Nephron progenitor cell (in vitro differentiated cells): ENCODE measurements at places on chromosomes 7 and 10.

DNA sequence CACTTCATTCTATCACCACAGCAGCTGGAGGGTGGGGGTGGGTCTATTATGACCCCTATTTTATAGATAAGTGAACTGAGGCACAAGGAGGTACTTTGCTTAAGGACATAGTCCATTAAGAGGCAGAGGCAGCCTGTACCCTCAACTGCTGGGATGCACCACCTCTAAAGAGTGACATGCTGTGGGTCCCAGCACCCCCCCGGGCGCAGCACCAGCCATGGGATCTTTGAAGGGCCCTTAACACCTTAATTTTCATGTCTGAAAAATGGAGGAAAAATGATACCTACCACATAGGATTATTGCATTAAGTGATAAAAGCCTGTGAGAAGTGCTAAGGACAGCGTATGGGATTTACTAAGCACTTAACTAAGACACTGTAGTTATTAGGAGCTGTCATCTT, 15.4 kb downstream of the ADCYAP1R1 start:
- H3K27ac ChIP-seq: no peak overlapping the region
- H3K27me3 ChIP-seq: no peaks in the 10 kb centered on the region
- H3K4me3 ChIP-seq: no peak overlapping the region
- H3K36me3 ChIP-seq: no peaks in the 10 kb centered on the region
- no peaks in the 10 kb centered on the region for H3K4me1 ChIP-seq
- DNase-seq: no peak

GRCh38 chr7:36346260-36346831, 43.3 kb upstream of the ANLN start:
- no peak overlapping the region for H3K27ac ChIP-seq
- no peaks in the 10 kb centered on the region for H3K4me1 ChIP-seq
- H3K36me3 ChIP-seq: peaks cover 5% of the 10 kb centered on the region
- H3K4me3 ChIP-seq: no peak overlapping the region
- no peak for DNase-seq
- H3K27me3 ChIP-seq: no peaks in the 10 kb centered on the region

- peaks cover 10% of the 10 kb centered on the region for H3K4me1 ChIP-seq
- no peak overlapping the region for H3K27ac ChIP-seq
- peaks cover 4% of the 10 kb centered on the region for H3K36me3 ChIP-seq
- no peaks in the 10 kb centered on the region for H3K27me3 ChIP-seq
Observed at GRCh38 chr10:26755443-26755903, 58.0 kb downstream of the PDSS1 start.

DNA sequence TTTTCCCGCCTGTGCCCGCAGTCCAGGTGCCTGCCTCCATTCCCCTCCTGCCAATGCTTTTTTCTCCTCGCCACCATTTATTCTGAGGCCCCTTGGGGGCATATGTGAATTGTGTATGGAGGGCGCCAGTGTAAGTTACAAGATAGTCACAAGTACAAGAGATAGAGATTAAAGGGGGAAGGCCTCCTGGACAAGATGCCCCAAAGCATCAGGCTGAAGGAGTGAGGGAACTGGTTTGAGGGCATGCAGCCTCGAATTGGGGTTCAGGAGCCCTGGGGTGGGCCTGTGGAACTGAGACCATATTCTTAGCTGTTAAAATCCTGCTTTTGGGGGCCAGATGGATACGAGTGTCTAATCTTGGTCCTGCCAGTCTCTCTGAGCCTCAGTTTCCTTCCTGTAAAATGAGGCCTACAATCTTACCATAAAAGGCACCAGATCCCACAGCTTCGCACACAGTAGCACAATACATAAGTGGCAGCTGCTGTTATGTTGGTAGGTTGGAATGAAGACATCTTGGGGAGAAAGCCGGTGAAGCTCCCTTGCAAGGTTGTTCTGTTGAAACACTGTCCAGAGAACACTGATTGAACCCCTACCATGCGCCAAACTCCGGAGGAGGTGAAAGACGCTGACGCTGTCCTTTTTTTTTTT, 545 bp upstream of the COMTD1 start:
- H3K27ac ChIP-seq: no peak overlapping the region
- H3K4me1 ChIP-seq: peaks cover 36% of the 10 kb centered on the region
- peaks cover 17% of the 10 kb centered on the region for H3K36me3 ChIP-seq
- H3K4me3 ChIP-seq: no peak overlapping the region
- H3K27me3 ChIP-seq: peaks cover 6% of the 10 kb centered on the region

GRCh38 chr7:13236026-13236425, 548.6 kb downstream of the ARL4A start:
- peaks cover 16% of the 10 kb centered on the region for H3K4me1 ChIP-seq
- H3K27ac ChIP-seq: no peak overlapping the region
- H3K4me3 ChIP-seq: no peak overlapping the region
- H3K36me3 ChIP-seq: no peaks in the 10 kb centered on the region
- no peaks in the 10 kb centered on the region for H3K27me3 ChIP-seq
- no peak for DNase-seq

GRCh38 chr10:86257683-86258082, 108.9 kb downstream of the GRID1 start:
- H3K27me3 ChIP-seq: peaks cover 32% of the 10 kb centered on the region
- H3K27ac ChIP-seq: no peak overlapping the region
- peaks cover 15% of the 10 kb centered on the region for H3K4me1 ChIP-seq
- no peak for DNase-seq
- H3K36me3 ChIP-seq: no peaks in the 10 kb centered on the region
- no peak overlapping the region for H3K4me3 ChIP-seq

DNA sequence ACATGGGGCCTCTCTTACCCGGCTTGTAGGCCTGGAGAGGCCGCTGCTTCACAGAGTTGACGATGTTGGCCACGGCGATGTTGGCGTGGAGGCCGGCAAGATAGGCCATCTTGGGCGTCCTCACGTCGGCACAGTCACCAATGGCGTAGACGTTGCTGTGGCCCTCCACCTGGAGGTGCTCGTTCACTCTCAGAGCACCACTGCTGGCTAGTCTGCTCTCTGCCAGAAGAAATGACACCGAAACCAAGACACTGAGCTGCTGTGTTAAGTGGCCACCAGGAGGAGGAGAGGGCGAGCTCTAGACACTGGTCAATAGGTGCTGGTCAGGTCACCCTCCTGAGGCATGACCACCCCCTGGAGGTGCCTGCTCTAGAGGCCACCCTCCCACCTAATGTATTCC, 17.7 kb downstream of the AIFM2 start:
- H3K27me3 ChIP-seq: no peaks in the 10 kb centered on the region
- DNase-seq: no peak
- H3K27ac ChIP-seq: no peak overlapping the region
- peaks cover 27% of the 10 kb centered on the region for H3K36me3 ChIP-seq
- peaks cover 11% of the 10 kb centered on the region for H3K4me1 ChIP-seq

DNA sequence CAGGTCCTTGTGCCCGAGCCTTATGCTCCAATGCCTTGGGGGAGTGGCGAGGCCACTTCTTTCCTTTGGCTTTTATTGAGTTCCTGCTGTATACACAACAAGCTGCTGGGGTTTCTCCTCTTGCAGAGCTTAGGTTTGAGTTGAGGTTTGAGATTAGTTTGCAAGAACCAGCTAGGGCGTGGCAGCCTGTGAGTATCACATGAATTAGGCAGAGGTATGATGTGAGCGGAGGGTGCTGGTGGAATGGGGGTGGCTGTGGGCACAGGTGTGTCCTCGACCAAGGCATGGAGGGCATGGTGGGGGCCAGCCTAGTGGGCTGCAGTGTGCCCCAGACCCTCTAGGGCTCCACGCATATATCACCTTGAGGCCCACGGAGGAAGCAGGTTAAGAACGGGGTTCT, 123.3 kb downstream of the DOCK1 start:
- no peak overlapping the region for H3K27ac ChIP-seq
- H3K4me3 ChIP-seq: no peak overlapping the region
- DNase-seq: no peak
- no peaks in the 10 kb centered on the region for H3K4me1 ChIP-seq
- peaks cover 3% of the 10 kb centered on the region for H3K27me3 ChIP-seq
- peaks cover 63% of the 10 kb centered on the region for H3K36me3 ChIP-seq

DNA sequence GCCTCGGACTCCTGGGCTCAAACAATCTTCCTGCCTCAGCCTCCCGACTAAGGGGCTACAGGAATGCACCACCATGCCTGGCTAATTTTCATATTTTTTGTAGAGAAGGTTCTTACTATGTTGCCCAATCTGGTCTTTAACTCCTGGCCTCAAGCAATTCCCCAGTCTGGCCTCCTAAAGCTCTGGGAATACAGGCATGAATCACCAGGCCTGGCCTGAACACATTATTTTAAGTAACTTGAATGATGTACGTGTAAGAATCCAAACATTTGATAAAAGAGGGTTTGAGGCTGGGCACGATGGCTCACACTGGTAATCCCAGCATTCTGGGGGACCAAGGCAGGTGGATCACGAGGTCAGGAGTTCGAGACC, 13.0 kb upstream of the BAMBI start:
- no peak for DNase-seq
- no peak overlapping the region for H3K27ac ChIP-seq
- H3K4me1 ChIP-seq: peaks cover 25% of the 10 kb centered on the region
- H3K27me3 ChIP-seq: peaks cover 21% of the 10 kb centered on the region
- H3K4me3 ChIP-seq: no peak overlapping the region

- no peaks in the 10 kb centered on the region for H3K4me1 ChIP-seq
- H3K27ac ChIP-seq: no peak overlapping the region
- H3K36me3 ChIP-seq: peaks cover 3% of the 10 kb centered on the region
Observed at GRCh38 chr7:114934086-114934485, 12.2 kb downstream of the MDFIC start.

DNA sequence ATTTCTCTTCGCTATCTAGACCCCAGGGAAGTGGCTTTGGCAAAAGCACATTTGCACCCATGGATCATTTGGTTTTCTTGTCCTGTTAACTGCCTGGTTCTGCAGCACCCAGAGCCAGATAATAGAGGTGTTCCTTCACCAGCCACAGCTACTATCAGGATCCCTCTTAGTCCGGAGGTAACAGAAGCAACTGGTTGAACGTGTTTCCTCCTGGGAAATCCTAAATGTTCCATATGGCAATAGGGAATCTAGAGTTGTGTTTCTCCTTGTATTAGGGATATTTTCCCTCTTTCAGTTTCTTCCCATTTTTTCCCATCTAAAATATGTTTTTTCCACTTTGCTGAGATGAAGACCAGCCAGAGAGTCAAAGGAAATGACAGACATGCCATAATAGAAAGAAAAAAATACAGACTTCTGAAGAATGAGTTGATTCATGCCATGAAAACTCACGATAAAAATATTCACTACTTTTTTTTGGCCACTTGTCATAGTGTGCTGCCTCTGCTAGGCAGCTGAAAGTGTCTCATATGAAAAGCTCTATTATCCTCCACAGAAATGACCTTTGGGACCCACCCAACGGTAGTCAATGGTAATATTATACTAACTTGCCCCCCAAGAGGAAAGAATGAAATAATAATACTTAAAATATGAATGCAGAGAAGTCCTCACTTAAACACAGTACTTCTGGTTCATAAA, 472.8 kb downstream of the KCNMA1 start:
- peaks cover 13% of the 10 kb centered on the region for H3K27me3 ChIP-seq
- no peak for DNase-seq
- H3K27ac ChIP-seq: no peak overlapping the region
- H3K4me1 ChIP-seq: peaks cover 28% of the 10 kb centered on the region
- no peaks in the 10 kb centered on the region for H3K36me3 ChIP-seq

DNA sequence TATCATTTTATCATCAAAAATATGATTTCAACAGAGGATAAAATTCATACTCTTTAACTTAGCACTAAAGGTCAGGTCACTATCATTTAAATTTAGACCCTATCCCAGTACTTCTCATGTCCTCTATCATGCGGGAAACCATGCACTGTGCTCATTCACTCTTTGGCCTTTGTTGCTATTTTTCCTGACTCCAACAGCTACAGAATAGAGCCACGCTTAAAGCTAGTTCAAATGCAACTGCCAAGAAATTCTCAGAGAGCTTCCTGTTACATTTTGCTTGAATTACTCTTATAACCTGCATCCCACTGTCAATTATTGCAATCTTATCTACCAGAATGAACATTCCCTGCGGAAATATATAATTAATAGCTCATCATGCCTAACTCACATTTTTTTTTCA, 58.3 kb downstream of the SEMA3A start:
- no peaks in the 10 kb centered on the region for H3K4me1 ChIP-seq
- no peak overlapping the region for H3K4me3 ChIP-seq
- no peaks in the 10 kb centered on the region for H3K27me3 ChIP-seq
- H3K36me3 ChIP-seq: peaks cover 19% of the 10 kb centered on the region

DNA sequence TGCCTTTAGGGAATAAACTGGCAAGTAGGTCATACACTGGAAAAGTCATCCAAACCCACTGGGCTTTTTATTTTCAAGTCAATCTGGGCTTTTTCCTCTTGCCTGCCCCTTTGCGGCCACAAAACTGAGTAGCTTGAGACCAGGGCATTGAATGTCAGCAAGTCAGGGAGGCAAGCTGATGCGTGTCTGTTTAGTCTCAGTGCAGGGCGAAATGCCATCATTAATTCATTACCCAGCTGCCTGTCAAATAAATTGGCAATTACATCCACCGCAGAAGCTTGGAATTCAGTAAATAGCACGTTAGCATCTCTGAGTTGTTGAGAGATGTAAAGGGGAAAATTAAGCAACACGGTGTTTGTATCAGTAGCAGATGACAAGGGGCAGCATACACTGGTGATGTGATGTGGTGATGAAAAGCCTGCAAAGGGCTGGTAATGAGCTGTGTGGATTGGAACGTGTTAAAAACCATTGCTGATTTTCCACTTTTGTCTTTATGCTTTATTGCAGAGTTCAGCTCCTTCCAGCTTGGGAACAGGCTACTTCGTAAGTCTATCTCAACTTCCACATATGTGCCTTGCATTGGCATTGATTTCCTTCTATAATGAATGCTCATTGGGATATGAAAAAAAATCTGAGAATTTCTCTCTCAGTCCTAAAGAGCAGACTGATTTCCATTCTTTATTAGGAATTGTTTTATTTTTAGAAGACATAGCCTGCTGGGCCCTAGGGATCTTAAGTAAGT, 535.9 kb downstream of the AUTS2 start:
- peaks cover 12% of the 10 kb centered on the region for H3K36me3 ChIP-seq
- no peak for DNase-seq
- H3K27me3 ChIP-seq: peaks cover 3% of the 10 kb centered on the region
- peak overlapping the region; percentile 85 for H3K27ac ChIP-seq
- H3K4me1 ChIP-seq: peaks cover 26% of the 10 kb centered on the region

GRCh38 chr10:5491477-5491876, 7.9 kb downstream of the CALML5 start:
- peaks cover 35% of the 10 kb centered on the region for H3K4me1 ChIP-seq
- no peaks in the 10 kb centered on the region for H3K36me3 ChIP-seq
- no peak for DNase-seq
- H3K27me3 ChIP-seq: no peaks in the 10 kb centered on the region

DNA sequence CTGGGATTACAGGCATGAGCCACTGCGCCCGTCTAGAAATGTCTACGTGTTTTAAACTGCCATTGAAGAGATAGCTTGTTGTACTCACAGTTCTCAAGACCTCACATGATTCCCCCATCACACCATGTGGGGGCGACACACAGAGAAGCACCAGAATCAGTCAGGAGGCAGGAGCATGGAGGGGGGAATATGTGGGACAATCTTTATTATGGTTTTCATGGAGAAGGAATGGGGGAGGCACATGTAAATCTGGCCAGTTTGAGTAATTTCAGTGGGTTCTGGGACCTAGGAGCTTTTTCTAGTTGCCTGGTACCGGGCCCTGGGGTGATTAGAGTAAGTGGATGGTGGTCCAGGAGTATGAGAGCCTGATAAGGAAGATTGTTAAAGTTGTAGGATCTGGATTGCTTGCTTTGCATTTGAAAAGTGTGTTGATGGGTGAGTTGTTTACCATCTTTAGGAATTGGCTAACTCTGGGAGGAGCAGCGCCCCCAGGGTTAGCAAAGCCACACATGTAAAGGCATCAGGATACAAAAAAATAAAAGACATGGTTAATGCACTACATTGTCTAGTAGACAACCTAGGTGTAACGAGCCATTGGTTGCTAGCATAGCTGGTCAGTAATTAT, 85.4 kb upstream of the SLC13A1 start:
- H3K36me3 ChIP-seq: no peaks in the 10 kb centered on the region
- H3K4me3 ChIP-seq: no peak overlapping the region
- DNase-seq: no peak

- peaks cover 12% of the 10 kb centered on the region for H3K27me3 ChIP-seq
- no peak for DNase-seq
- peaks cover 67% of the 10 kb centered on the region for H3K4me1 ChIP-seq
- no peak overlapping the region for H3K4me3 ChIP-seq
- H3K27ac ChIP-seq: peak overlapping the region; percentile 83
- no peaks in the 10 kb centered on the region for H3K36me3 ChIP-seq
Observed at GRCh38 chr10:97131181-97131628, 54.6 kb downstream of the SLIT1 start.
